NAMALWA (cell line): ENCODE measurements at places on chromosomes 3 and 15.

GRCh38 chr15:50686469-50687301 lies at the start of gene TRPM7:
Gene TRPM7 (minus strand): TSS chr15:50686797. CDS start chr15:50686533, 264 bp downstream.
- DNase-seq, result peak; percentile 90

DNA sequence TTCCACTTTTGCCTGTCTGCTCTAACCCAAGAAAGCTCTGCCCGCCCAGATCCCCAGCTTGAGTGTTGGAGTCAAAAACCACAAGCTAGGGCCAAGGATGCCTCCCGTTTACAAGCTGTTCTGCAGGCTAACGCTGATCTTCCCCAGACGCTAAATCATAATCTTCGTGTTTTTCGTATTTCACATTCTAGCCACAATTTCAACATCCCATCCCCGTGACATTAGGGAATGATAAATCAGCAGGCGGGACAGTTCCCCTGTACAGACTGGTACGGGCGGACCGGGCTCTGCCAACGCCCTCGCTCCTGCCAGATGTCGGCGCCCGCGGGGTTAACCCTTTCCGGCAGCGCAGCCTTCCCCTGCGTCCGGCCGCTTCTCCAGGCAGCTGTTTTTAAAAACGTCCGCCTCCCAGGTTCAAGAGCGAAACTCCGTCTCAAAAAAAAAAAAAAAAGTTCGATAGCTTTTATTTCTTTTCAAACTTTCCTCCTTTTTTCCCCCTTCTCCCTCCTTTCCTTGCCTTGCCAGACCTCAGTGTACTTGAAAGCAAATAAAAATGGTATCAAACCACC lies 81.0 kb upstream of the BNC1 start:
- no peak for DNase-seq

- DNase-seq, result no peak
These were observed 167.4 kb downstream of the STAG1 start for GRCh38 chr3:136584728-136585127.

DNA sequence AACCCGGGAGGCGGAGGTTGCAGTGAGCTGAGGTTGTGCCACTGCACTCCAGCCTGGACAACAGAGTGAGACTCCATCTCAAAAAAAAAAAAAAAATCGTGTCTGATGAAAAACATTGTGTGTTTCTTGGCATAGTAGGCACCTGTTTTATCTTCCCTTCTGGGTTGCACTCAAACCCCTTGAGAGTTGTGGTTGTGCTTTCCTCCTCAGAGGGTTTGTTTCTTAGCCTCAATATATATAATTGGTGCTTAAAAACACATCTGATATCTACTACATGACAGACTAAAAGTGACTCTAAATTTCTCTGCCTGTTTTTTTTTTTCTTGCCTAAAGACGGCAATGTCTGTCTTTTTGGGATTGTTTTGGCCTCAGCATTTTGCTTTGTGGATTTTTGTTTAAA lies 7.6 kb downstream of the NR1D2 start:
- peak; percentile 88 for DNase-seq

DNA sequence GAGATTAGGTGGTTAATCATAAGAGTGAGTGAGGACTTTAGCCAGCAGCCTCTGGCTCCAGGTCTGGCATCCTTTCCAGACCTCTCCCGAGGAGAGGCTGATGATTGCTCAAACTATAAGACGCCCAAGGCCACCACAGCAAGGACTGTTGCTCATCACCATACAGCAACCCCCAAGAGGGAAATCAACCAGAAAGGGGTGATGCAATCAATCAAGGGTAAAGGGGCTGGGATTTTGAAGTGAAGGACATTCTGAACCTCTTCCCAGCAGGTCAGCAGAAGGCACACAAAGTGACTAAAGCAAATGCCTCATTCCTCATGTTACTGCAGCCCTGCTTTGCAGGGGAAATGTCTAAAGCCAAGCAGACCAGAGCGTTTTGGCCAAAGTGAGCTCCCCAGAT lies 247.3 kb upstream of the IGF1R start:
- no peak for DNase-seq

GRCh38 chr3:45580112-45580765 lies 14.3 kb upstream of the LIMD1 start:
- no peak for DNase-seq

GRCh38 chr15:41284427-41285177 lies 47.8 kb downstream of the OIP5 start:
- DNase-seq, result peak; percentile 45

GRCh38 chr15:92645051-92645631 lies 10.4 kb downstream of the FAM174B start:
- no peak for DNase-seq

- no peak for DNase-seq
These were observed 279.3 kb upstream of the RASGRP1 start for GRCh38 chr15:38843736-38844590.

- DNase-seq, result no peak
These were observed 1.2 kb downstream of the CTXND1 start for GRCh38 chr15:80250614-80251427.

DNA sequence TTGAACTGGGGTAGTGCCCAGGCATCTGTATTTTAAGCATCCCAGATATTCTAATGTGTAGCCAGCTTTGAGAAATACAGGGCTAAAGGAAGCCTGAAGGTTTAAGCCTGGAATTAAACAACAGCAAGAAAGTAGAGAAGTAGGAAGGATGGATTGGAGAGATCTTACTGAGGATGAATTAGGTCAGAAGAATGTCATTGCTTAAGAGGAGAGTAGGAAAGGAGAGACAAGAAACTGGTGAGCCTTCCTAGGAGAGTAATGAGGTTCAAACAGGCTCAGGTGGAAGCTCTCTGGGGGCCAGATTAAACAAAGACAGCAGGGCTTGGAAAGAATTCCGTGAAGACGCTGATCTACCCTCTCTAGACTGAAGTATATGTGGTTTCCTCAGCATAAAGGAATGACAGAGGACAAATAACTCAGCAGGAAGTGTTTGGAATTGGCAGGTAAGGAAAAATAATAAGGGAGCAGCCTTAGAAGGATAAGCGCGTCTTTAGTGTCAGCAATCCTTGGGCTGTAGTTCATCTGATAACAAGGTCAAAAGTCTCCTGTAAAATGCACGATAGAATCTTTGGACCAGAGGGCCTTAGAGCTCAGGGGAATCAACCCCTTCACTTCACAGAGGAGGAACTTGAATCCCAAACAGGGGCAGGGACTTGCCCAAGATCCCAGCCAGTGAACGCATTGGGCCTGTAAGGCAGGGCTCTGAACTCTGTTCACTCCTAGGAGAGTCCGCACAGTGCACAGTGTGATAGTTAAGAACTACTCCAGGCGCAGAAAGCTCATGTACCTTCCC lies 90.9 kb downstream of the TP63 start:
- DNase-seq, result no peak

DNA sequence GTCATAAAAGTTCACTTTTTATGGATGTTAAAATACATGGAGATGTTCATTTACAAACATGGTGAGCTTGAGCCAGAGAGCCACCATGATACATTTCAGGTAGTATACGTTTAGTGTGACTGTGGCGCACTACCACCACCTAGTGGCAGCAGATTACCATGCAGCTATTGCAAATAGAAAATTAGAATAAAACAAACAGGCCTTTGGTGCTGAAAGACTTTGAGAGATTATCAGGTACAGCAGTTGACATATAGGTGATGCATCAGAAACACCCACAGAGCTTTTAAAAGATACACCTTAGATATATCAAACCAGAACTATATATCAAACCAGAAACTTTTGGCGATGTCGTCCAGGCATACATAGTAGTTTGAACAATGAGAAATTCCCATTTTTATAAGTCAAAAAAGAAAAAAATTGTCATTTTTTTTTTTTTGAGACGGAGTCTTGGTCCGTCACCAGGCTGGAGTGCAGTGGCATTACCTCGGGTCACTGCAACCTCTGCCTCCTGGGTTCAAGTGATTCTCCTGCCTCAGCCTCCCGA lies 42.0 kb upstream of the ICE2 start:
- DNase-seq, result peak; percentile 83

DNA sequence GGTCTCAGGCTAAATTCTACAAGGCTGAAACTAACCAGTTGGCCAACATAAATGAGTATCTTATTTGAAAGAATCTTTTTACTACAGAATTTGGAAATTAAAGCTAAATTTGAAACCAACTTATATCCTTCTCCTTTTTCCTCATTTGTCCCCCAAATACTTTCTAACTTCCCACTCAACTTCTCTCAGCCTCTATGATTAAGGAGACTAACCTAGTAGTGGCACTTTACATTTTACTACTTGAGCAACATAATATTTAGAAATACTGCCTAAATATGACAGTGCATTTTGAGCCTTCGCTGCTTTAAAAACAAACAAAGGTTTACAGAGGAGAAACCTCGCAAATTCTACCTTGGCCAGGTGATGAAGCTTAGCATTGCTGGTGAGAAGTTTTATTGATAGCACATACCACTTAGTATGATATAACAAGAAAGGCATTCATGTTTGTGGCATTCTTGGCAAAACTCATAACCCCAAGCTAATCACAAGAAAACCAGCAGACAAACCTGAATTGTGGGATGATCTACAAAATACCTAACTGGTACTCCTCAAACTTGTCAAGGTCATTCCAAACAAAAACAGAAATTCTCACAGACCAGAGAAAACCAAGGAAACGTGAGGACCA lies 432.1 kb upstream of the CFAP20DC start:
- no peak for DNase-seq
